Endothelial cell (in vitro differentiated cells): ENCODE measurements at places on chromosomes 5 and 9.

GRCh38 chr9:106816524-106816923 is 46.4 kb upstream of the ZNF462 start:
- DNase-seq = no peak

DNA sequence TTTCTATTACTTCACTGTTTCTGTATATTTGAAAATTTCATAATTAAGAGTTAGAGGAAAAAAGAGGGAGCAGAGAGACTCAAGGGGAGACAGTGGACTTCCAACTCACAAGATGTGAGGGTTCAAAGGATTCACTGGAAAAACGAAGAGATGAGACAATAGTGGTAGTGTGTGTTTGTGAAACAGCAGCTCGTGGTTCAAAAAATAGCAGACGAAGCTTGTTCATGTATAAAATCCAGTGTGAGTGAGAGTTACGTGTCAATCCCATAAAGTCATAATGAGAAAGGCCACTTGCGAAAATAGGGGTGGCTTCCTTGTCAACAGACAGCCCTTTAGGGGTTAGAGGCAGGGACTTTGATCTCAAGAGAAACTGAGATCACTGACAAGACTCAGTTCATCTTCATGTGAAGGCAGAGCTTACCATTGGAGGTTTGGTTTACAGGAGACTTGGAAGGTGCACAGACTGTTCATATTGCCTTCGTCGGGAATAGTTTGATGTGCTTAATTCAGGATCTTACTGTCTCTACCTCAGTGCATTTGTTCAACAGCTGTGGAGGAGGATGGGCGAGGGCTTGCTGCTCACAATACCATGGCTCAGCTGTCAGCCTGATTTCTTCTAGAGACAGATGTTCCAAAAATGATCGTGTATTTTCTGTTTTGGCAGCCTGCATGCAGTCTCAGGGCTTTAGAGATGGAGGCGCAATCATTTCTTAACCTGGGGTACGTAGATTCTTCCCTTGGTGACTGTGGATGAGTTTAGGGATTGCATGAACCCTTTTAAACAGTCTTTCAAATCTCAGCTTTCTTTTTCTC is 105.7 kb upstream of the KLF9 start:
- DNase-seq = no peak

DNA sequence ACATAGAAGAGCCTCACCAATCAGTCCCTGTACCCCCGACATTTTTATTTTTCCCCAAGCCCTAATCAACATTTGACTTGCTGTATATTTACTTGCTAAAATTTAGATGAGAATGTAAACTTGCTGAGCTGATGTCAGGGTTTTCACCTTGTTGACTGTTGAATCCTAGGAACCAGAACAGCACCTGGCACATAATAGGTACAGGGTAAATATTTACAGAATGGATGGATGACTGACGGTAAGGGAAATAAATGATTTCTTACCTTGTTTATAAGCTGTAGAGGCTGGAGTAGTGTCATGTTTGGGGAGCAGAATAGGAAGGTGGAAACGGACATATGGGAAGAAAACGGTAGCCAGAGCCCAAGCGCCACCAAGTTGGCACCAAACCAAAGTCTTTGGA is 107.0 kb upstream of the NUDT12 start:
- DNase-seq = no peak

GRCh38 chr5:112024769-112025168 is 267.8 kb upstream of the NREP start:
- DNase-seq = no peak

DNA sequence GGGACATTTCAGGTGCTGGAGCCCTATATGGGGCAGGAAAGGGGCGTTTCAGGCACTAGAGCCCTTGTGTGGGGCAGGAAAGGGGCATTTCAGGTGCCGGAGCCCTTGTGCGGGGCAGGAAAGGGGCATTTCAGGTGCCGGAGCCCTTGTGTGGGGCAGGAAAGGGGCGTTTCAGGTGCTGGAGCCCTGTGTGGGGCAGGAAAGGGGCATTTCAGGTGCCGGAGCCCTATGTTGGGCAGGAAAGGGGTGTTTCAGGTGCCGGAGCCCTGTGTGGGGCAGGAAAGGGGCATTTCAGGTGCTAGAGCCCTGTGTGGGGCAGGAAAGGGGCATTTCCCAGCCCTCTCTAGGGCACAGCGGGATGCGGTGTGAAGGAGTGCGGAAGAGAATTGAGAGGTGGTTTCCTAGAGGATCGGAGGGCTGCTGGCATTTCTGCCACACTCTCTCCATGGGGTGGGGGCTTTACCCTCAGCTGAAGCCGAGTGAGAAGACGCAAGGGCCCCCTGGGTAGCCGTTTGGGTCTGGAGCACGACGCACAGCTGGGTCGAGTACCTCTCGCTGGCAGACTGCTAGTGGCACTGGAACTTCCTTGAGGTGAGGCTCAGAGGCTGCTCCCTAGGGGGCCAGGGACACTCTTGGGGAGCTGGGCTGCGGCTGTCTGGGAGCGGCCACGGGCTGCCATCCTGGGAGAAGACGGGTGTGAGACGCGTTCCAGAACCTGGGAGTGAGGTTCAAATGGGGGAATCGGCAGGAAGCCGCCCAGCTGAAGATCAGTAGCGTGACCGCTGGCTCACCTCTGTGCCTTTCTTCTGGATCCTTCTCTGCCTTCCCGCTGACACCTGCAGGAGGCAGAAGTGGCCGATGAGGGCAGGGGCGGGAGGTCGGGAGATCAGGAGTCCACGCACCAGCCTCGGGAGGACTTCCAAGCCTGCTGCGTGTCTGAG is 122.6 kb upstream of the IRX4 start:
- no peak for DNase-seq

DNA sequence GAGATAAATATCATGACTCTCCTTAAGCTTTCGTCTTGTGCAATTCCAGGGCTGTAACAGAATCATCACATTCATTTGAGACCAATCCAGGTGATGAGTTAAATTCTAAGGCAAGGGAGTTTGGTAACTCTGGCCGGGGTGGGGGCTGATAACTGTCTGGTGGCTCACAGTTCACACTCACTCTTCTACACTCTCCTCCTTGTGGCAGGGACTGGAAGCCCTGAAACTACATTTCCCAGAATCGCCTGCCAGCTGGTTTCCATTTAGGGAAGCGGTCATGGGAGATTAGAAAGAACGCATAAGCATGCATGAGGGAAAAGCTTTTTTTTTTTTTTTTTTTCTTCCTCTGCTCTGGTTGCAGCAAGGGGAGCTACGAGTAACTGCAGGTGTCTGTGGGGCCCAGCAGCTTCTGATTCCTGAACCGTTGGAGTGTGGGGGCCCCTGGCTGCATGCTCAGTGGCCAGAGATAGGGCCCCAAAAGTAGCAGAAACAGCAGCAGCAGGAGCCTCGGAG is 154.8 kb upstream of the TBC1D2 start:
- DNase-seq = peak; percentile 41

GRCh38 chr9:92804727-92805126 is 40.1 kb upstream of the BICD2 start:
- no peak for DNase-seq

GRCh38 chr9:95611354-95611753 is 94.6 kb upstream of the PTCH1 start:
- no peak for DNase-seq

DNA sequence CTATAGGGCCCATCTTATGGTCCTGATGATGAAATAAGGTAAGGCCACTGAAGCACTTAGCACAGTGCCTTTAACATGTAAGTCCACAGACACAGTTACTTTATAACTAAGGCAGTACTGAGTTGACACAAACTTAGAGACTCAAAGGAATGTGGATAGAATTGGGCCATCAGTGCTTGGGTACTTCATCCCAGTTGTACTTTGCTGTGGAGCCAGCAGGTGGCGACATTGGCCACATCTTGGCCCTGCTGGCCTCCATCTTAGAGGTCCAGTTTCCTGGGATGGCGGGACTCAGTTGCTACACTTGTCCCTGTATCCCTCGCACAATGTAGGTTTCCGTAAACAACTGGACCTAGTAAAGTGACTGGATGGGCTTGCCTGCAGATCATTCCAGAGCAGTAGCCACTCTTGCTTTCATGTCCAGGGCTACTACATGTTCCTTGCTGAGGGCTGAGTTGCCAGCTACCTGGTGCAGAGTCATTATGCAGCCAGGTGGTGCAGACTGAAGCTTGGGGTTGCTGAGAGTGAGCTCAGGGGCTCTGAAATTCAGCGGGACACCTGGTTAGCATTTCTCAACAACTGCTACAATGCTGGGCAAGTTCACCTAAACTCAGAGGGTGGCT is 10.6 kb downstream of the MTAP start:
- DNase-seq = peak; percentile 79

DNA sequence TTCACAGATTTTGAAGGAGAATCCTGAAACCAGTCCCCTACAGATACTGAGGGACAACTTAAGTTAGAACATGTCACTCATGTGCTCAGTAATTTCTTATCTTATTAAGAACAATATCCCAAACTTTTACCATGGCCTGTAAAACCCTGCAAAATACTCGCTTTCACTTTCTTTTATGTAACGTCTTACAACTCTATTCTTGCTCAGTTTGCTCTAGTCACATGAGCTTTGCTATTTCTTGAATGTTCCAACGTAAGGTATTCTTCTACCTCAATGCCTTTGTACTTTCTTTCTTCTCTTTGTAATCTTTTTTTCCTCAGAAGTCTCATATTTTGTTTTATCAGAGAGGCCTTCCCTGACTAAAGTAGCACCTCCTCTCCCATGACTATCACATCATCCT is 14.1 kb downstream of the TMEM38B start:
- DNase-seq = no peak

- DNase-seq = no peak
Observed at GRCh38 chr9:71690689-71691435, 77.5 kb downstream of the CEMIP2 start.

- DNase-seq = no peak
Observed at GRCh38 chr9:110133608-110134210, 74.2 kb downstream of the C9orf152 start.

- no peak for DNase-seq
Observed at GRCh38 chr9:134267881-134268724, 58.2 kb upstream of the RXRA start.

GRCh38 chr5:111379391-111379816 is 132.9 kb downstream of the STARD4 start:
- DNase-seq = no peak

DNA sequence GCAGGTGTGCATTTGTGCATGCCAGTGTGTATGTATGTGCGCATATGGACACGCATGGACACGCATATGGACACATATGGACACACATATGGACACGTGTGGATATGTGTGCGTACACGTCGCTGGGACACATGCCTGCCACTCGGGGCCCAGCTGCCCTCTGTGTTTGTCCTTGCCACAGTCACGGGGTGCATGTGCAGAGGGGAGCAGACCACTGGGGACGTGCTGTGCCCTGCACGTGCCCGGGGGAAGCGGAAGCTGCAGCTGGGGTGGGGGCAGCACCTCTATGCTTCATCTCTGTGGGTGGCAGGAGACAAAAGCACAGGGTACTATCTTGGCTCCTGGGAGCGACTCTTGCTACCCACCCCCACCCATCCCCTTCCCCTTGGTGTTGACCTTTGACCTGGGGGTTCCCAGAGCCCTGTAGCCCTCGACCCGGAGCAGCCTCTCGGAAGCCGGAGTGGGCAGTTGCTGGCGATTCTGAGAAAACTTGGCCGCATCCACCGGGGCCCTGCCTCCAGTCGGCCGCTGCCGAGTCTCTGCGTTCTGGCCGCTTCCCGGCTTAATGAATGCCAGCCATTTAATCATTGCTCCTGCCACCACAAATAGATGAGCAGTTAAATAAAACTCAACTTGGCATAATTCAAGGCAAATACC is 2.4 kb upstream of the SLC6A18 start:
- DNase-seq = no peak

GRCh38 chr5:125717209-125717608 is 706.0 kb upstream of the GRAMD2B start:
- DNase-seq = no peak
